AG09319 (cell line): ENCODE measurements at places on chromosomes 6 and 20.

DNA sequence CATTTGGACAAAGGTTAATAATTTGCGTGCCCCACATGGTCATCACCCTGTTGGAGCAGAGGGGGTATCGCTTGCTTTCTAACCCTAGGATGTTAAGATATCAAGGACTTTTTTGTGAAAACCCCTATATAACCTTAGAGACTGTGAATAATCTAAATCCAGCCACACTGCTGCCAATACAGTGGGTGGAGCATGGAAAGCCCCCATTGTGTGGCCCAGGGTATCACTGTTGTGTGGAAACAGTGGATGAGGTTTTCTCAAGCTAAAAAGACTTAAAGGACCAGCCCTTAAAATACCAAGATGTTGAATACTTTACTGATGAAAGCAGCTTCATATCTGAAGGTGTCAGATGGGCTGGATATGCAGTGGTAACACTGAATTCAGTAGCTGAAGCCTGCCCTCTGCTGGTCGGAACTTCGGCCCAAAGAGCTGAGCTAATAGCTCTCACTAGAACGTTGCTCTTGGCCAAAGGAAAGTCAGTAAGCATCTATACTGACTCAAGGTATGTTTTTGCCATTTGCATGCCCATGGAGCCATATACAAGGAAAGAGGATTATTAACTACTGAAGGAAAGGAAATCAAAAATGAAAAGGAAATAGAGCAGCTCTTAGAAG is 695.2 kb downstream of the PHF3 start:
- DNase-seq, result no peak

DNA sequence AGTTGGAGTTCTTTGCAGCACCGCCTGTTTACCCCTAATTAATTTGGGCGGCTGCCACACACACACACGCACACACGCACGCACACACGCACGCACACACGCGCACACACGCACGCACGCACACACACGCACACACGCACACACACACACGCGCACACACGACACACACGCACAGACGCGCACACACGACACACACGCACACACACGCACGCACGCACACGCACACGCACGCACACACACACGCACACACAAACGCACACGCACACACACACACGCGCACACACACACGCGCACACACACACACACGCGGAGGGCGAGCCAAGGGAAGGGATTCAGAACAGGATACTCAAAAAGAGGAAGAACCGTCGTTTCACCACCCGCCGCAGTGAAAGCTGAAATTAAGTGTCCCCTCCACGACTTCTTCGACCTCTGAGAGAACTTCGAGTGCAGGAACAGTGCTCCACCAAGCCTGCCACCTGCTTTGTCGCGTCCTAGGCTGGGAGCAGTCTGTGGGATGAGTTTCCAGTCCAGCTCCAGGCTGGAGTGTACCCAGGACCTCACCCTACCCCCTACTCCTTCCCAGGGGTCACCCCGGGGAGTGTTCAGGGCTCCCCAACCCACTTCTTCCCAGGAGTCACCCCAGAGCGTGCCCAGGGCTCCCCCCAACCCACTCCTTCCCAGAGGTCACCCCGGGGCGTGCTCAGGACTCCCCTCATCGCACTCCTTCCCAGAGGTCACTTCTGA is 1.1 kb downstream of the RNASET2 start:
- DNase-seq, result no peak

- no peak for DNase-seq
Measured at GRCh38 chr20:61349447-61350165, 97.5 kb downstream of the CDH4 start.

DNA sequence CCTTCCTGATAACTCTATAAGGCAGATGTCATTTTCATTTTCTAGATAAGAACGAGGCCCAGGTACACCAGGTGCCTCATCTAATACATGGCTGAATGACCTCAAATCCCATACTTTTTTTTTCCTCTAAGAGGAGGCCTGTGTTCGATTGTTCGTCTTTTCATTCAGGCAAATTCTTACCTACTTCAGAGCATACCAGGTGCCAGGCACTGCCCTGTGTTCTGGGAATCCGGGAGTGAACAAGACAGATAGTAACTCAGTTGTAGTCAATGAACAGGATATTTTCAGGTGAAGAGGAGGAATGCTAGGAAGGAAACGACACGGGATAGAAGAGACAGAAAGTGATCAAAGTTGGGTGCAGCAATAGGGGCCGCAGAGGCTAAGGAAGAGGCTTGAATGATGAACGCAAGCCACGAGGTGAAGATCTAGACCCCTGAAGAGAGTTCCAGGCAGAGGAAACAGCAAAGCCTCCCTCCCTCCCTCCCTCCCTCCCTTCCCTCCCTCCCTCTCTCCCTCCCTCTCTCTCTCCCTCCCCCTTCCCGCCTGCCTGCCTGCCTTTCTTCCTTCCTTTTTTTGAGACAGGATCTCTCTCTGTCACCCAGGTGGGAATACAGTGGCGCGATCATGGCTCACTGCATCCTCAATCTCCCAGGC is 150.1 kb upstream of the ZNF217 start:
- no peak for DNase-seq

- no peak for DNase-seq
Measured at GRCh38 chr6:44923444-44923843, 404.7 kb upstream of the RUNX2 start.

- DNase-seq, result no peak
Measured at GRCh38 chr20:20060234-20060998, 8.1 kb downstream of the CFAP61 start.
